ENCODE measurements at places on chromosomes 12 and 14.
A peak's percentile ranks its signal among the peaks of the same experiment; 100 is the strongest.

DNA sequence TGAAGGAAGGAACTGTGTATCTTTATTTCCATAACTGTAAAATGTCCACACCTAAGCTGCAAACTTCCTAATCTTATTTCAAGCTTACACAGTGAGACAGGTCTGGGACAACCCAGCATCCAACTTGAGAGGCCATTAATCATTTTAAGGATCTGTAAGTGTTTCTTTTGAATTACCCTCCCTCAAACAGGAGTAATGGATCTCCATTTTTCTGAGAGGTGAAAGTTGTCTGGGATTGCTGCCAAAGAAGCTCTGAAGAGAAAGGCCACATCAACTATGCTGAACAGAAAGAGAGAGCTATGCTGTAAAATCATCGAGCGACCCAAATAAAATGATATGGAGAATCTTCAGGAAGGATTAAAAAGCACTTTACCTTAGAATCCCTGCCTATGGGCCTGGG, 131.7 kb upstream of the CPNE8 start:
- no peak for DNase-seq

DNA sequence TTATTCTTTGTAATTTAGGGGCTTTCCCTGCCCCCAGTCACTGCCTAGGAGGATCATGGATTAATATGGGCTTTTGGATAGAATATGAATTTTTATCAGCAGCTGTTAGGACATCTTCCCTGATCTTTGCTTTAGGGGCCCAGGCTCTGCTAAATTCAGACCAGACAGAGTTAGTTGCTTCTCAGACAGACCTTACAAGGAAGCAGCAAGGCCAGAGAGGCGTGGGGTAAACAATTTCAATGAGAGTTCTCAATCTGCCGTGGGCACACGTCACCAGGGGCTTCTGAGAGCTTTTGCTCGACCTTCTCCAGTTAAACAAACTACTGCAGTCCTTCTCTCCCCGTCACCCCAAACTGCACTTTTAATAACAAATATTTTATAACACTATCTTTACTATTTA, 27.7 kb downstream of the FGF6 start:
- DNase-seq = no peak

- DNase-seq = no peak
These were observed 64.5 kb downstream of the FOXG1 start for GRCh38 chr14:28831126-28831525.

DNA sequence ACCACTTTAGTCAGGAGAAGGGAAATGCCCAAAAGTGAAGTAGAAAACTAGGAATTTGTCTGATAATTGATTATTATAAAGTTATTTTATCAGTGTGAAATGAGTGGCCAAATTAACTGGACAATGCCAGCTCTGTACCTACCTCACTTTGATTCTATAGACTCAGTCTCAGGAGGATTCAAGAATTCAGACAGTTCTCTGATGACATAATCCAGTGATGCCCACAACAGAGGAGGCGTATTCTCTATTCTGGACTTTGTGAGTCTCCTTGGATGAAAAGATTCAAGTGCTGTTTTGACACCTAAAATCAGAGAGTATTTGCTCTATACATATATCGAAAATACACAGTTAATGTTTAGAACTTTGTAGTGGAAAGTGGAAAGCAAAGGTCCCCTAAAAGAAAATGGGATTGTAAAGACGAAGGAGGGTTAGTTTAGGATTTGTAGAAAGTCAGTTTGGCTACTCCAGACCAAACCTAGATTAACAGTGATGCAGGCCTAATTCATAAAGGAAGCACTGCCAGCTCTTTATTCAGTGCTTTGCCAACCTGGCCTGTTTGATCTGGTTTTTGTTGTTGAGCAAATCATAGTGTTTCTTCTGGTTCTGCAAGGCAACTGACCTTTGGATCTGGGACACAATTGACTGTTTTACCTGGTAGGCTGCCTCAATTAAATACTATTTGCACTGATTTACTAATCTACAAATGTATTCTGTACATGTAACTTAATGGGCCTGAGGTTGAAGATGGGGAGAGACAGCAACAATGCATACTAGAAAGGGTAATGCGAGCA, 67.4 kb downstream of the DAD1 start:
- DNase-seq = no peak

DNA sequence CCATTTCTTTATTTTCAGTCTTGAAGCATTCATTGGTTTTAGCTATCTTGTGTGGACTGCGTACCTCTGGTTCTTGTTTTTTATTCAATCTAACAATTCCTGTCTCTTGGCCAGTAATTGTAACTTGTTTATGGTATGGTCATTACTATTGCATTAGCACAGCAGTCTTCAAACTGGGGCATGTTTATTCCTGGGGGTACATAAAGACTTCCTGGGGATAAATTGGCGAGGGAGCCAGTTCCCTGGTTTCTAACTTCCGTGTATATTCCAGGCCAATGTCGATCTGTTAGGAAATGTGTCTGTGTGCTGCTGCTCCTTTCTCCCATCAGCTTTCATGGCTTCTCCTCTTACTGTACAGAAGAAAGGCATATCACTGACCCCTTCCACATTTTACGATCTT, 13.7 kb upstream of the EVL start:
- no peak for DNase-seq

- no peak for DNase-seq
These were observed 29.3 kb downstream of the ETV6 start for GRCh38 chr12:11678781-11679180.

GRCh38 chr14:63283884-63284248, 34.9 kb downstream of the GPHB5 start:
- DNase-seq = no peak

- DNase-seq = no peak
These were observed 34.3 kb downstream of the KICS2 start for GRCh38 chr12:64187794-64188193.

DNA sequence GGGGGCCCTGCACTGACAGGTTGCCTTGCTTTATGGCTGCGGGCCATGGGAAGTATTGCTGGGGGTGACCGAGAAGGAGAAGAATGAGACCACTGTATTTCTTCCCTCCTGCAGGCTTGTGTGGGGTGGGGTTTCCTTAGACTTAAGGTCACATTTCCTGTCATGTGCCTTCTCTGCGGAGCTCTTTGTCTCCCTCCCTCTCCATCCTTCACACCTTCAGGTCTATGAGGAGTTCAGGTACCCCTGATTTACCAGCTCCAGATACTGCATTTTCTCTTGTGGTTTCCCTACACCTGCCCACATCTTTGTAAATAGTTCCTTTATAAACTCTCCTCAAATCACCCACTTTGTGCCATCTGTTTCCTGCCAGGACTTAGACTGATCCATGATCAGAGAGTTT, 3.6 kb downstream of the FNTB start:
- DNase-seq = no peak

DNA sequence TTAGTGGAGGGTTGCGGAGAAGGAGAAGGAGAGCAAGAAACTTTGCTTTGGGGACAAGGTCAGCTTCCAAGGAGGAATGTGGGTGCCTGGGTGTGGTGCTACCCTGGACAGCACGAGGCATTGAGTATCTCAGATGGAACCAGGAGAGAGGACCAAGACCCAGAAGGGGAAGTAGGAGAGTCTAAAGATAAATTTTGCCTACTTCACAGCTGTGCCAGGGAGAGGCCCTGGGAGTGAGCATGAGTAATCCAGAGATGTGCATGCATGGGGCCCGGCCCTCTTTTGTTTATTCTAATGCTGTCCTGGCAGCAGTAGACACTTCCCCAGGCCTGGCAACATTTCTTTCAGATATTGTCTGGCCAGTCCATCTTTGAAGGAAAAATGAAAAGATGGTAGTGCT, 49.5 kb upstream of the GNPNAT1 start:
- peak; percentile 68 for DNase-seq

DNA sequence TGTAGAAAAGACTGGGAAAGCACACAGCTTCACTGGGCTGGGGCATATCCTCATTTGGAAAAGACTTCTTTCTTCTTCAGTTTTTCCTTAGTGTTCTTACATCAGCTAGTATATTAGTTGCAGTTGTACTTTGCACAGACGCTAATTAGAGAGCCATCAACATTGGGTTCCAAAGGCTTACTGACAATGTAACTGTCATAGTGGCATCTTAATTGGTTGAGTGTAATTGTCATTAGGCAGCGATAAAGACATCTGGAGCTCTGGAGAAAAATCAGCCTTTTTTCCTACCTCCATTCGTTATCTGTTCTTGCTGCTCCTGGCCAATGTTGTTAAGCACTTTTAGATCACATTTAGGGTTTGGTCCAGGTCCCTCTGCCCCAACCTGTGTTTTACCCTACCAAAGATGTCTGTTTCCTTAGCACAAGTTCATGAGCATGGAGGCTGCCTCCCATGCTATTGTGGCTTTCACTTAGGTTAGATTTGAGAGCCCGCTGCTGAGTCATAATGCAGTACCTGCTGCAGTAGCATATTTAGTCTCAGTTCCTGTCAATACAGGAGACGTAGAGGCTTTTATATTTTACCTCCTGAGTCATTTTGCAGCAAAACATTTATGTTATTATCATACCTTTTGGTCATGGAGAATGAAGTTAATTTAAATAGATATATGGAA, 49.2 kb downstream of the FBXW8 start:
- DNase-seq = no peak

DNA sequence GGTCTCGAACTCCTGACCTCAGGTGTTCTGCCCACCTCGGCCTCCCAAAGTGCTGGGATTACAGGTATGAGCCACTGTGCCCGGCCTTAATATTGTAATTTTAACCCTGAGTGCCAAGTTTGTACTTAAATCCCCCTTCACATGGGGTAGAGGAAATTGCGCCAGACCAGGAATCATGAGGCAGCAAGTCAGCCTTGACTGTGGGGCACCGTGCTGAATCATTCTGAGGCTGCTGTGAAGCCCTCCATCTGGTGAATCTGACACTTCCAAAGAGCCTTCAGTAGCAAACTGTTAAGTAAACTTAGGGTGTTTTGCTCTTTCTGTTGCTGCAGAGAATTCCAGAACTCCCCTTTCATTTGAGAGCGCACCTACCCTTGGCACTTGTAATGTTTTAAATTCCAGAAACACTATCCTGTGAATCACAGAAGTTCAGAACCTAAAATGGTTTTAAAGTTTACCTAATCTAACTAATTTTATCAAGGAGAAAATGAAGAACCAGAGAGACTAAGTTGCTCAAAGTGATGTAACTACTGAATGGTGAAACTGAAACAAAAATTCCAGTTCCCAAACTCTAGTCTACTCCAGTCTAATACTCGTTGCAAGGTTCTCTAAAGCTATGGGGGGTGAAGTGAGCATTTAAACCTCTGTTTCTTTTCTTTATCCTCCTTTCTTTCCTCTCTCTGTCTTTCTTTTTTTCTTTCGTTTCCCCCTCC, 7.5 kb downstream of the HEBP1 start:
- DNase-seq = peak; percentile 97

DNA sequence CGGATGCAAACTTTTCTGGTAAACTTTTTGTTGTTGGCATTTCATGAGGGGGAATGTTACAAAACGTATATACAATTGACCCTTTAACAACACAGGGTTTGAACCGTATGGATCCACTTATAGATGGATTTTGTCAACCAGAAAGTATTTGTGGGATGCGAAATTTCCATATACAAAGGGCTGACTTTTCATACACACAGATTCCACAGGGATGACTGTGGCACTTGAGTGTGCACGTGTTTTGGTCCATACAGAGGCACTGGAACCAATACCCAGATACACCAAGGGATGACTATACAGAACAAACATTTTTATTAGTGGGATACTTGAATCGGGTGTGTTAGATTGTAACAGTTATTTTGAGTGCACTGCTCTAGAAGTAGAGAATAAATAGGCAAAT, 29.8 kb upstream of the CCT2 start:
- DNase-seq = peak; percentile 49

DNA sequence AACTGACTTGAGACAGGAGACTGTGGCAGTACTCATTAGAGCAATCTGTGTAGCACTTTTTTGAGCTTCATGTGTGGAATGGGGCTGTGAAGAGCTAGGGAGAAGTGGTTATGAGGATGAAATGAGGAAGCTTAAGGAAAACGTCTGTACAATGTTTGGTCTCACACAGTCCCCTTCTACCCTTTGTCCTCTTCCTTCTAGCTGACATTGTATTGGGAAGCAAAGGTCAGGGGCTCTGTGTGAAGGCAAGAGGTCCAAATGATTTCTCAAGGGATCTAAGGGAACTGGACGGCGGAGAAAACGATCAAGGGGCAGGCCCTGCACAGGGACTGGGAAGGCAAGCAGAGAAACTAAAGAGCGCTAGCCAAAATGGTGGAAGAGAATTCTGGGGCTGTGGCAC, 13.1 kb upstream of the CIPC start:
- no peak for DNase-seq

DNA sequence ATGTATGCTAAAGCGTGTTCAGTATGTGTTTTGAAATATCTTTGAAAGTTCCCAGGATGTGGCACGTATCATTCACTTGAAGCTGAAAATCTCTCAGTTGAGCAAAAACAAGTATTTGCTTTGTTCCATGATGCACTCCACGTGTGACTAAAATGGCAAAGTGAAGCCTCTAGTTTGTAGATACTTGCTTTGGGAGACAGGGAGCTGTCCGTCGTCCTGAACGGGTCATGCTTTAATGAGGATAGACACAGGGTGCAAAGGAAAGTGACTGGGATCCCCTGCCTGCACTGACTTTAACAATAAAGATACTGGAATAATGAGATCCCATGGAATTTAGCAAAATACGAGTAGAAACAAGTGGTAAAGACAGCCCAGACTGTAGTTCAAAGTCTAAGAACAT, 991.4 kb downstream of the NRXN3 start:
- DNase-seq = peak; percentile 60

DNA sequence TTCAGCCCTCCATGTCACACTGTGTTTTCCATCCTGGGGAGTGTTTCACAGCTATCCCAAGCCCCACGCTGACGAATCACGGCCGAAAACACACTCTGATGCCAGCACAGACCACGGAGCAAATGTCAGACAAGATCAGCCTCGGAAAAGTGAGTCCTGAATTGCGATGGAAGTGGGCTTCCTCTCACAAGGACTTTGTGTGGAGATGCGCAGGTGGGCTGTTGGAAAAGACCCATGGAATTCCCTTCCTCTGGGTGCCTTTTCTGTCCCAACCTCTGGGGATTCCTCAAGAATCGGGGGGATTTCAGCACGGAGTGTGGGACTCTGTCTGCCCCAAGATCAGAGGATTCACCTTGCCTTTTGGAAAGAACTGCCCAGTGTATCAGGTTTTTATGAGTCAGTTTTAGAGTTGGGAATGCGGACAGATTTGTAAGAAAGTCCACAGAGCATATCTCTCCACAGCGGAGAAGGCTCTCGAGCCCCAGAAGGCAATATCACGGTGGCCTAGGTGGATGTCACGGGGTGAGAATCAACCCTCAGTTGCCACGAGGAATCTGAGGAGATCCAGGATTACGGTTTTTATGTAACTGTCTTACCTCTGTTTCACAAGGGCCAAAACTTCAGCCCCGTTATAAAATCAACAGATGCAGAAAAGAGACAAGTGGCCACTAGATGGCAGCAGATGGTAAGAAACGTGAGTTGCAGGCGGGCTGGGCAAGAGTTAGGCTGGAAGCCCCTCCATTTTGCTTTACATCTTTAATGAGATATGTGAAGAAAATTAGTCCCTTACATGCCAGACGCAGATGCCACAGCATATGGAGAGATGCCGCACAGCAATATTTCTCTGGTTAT, 201.9 kb downstream of the DAD1 start:
- DNase-seq = peak; percentile 87

Data from fibroblast of pulmonary artery (primary cell).